Right ventricle myocardium inferior (tissue), 1 donor: ENCODE measurements at places on chromosomes 1 and 21. TPM values are rescaled to one million over a fixed set of nuclear protein-coding genes. Genes with fewer than 3 reads are reported as not detected.

Gene FAM72B
- total RNA-seq: 0.43 TPM

Gene VWA5B1
- not detected for total RNA-seq

Gene FMO2
- total RNA-seq: 59.4 TPM

Gene TRIM67
- 0.11 TPM for total RNA-seq

Gene RNF186
- total RNA-seq: not detected
